ENCODE measurements at places on chromosomes 12 and 14.

GRCh38 chr14:68792678-68792978 lies 239 bp downstream of the ZFP36L1 start:
- DNase-seq: no peak

- DNase-seq: no peak
Observed at GRCh38 chr12:68370006-68370590, 37.9 kb upstream of the MDM1 start.

- no peak for DNase-seq
Observed at GRCh38 chr12:110869803-110870202, 23.0 kb downstream of the CCDC63 start.

- no peak for DNase-seq
Observed at GRCh38 chr14:20853042-20853441, 38.1 kb upstream of the RNASE3 start.

Measured in fibroblast of skin of left biceps (primary cell).